ENCODE measurements at places on chromosomes 3 and 15.

GRCh38 chr3:52385157-52385556, 59.7 kb downstream of the SEMA3G start:
- DNase-seq: peak; percentile 71

- DNase-seq: no peak
These were observed 692.3 kb downstream of the ZPLD1 start for GRCh38 chr3:103127098-103127630.

DNA sequence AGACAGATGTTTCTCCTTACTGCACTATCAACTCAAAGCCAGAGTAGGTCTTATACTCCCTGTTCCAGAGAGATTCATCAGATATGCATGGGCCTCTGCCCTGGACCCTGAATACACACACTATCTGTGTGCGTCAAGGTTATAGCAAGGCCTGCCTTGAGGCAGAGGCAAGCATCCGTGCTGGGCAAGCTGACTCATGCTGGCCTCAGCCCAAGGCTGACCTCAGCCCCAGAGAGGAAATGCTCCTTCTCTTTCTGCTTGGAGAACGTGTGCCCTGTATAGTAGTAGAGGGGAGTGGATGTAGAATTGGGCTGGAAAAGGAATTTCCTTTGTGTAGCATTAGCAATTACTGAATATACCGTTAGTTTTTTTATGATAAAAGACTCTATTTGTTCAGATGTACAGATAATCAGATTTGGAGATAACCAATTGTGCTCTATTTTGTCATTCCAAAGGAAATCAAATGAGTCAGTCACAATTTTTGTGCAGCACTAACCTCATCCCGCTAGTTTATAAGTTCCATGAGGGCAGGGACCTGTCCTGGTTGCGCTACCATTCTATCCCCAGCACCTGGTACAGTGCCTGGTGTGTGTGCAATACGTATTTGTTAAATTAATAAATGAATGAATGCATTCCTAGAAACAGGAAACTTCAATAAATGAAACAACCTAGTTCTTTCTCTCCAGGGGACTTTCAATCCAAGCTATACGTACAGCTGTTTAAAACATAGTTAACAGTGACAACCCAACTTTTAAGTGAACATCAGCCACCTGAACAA, 13.3 kb upstream of the PAQR9 start:
- peak; percentile 78 for DNase-seq

DNA sequence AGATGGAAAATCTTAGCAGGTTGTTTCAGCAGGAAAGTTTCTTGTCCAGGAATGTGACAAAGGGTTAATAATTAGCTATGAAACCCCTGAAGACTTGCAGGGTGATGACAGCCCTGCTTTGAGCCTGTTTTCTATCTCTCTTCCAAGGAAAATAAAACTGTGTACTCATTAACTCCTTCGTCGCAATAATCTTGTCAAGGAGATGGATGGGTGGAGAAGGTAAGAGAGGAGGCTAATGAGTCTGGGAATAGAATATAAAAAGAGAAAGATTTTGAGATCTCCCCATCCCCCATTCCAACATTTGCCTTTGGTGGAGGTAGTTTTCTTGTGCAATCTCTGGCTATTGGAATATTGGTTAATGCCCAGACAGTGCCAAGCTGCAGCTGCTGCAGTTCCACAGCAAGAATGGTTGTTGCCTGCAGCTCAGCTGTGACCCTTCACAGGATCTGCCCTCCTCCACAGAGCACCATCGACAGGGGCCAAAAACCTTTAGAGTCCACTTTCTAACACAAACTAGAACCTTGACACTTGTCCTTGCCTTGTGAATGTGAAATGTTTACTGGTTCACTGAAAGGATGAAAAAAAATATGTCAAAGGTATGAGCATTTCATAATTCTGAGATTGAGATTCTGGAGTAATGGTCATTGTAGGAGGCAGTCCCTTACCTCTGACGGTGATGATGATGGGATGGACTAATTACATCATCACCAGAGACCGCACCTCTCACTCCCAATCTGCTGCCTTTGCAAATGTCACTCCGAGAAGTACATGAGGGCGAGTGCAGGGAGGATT, 4.2 kb upstream of the LRIG1 start:
- DNase-seq: no peak

- DNase-seq: no peak
These were observed 32.8 kb downstream of the COPS2 start for GRCh38 chr15:49122541-49123062.

DNA sequence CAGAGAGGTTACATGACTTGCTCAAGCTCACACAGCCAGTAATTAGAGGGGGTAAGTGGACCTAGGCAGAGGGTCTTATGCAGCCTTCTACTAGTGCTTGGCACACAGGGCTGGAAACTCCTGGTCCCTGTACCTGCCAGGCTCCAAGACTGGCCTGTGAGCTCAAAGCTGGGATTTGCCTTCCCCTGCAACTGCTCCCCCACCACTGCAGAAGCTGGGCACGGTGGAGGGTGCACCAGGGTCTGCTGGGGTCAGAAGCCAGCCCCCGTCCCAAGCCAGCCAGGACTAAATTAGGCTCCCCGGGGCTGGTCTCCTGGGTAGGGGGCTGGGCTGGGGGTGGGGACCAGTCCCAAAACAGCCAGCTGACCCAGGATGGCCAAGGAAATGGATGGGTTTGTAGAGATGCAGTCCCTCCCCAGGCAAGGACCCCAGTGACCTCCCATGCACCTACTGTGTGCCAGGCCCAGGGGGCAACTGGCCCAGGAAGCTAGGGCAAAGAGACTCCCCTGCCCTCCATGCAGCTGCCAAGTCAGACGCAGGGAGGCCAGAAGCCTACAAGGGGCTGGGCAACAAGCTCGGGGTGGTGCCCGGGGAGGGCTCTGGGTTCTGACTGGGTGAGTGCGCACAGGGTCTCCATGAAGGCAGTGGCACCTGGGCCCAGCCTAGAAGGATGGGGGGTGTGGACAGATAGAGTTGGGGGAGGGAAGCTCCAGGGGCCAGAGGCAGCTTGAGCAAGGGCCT, 51.8 kb upstream of the LINGO1 start:
- DNase-seq: no peak

- no peak for DNase-seq
These were observed 180.1 kb downstream of the CNTN3 start for GRCh38 chr3:74434406-74434805.

DNA sequence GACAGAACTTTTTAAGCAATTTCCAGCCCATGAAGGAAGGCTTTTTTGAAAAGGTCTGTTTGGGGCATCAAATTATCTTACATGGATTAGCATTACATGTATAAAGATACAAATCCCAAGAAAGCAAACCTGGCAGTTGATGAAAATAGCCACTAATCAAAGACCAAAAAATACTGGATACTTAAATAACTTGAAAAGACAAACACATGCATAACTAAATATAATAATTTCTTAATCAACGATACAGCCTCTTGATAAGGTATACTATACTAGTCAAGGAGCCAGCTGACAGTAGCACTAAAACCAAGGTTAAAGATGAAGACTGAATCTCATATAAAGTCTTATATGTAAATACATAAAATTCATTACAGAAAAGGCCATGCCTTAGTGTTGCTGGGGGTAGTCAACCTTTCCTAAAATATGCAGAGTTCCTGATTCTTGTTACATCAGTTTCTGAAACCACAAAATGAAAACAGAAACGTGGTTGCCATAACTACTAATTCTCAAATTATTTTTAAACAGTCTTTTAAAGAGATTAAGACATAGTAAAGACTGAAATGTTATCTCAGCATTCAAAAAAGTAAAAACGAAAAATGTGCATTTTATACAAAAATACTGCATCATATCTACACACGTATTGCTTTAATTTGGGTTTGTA, 2.0 kb downstream of the ANKRD28 start:
- no peak for DNase-seq

DNA sequence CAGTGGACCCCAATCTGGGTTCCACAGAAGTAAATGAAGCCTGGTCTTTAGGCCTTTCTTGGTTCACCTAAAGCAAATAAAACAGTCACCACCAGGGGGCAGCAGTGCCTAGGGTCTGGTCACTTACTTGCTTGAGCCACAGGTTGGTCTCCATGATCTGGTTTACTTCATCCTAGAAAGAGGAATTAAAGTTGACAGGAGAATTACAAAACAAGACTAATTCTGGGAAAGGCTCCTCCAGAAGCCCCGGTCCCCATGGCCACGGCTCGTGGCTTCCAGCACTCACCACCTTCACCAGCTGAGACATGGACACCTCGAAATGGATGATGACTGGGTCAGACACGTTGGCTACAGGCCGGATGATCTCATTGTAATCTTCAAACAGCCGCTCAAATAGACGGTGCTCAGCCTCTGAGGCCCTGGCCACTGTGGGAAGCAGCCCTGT, 2.3 kb downstream of the CHRNA3 start:
- DNase-seq: peak; percentile 88

- DNase-seq: no peak
These were observed 8.5 kb upstream of the ILDR1 start for GRCh38 chr3:122030381-122031122.

DNA sequence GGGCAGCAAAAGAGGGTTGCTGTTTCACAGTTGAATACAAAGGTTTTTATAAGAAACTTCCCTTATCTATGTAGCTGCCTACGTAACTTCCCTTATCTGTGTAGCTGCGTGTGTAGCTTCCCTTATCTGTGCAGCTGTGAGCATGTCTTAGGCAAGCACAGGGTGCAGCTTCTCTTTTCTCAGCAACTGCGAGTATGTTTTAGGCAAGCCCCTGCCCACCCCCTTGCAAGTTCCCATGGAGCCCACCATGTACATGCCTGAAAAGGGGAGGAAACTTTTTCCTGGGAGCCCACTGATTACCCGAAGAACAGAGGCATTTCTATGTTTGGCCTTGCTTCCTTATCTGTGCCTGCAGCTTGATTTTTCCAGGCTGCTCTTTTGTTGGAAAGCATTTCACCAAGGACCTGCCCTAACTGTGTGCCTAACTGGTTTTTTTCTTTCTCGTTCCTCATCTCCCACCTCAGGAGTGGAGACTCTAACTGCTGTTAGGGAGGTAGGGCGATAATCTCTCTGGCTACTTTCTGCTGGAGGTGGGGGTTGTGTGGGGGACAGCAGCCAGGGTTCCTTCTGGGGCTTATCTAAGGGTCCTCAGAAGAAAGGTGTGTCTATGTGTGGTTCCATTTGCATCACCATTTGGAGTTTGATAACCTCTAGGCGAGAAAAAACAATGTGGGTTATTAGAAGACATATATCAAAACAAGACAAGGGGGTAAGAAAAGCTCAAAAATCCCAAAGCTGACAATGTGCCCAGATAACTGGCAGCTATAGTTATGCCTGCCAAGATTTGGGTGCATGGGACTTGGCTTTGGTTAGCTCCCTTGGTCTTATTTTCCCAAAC, 26.0 kb downstream of the SORD start:
- DNase-seq: no peak

DNA sequence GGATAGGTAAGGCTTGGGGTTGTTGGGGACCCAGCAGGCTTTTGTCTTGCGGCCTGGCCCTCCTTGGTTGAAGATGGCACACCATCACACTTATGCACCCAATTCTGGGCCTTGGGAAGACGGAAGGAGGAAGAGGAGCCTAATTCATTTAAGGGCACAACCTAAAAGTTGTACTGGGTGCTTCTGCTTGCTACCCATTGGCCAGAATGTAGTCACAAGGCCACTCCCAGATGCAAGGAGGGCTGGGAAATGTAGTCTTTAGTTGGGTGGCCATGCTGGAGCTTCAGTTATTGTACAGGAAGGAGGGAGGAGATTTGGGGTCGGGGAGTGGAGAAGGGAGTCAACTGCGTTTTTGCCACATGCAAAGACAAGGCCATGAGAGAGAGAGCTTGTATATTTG, 109.2 kb downstream of the TMEM266 start:
- no peak for DNase-seq

GRCh38 chr15:74845208-74845568, 2.2 kb upstream of the ULK3 start:
- no peak for DNase-seq

DNA sequence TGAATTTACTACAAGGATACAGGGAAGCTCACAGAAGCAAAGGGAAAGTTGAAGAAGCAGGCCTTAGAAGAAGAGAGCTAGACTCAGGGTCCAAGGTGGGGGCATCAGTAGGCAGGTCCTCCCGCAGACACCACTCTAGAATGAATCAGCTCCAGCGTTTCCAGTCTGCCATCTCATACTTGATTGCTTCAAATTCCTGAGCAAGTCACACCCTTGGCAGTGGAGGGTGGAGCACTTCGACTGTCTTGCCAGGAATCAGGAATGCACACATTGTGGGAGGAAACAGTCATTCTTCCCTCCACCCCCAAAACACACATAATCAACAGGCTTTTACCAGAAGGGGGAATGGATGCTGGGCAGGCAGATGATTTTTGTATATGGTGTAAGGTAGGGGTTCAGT, 78.5 kb downstream of the CHCHD6 start:
- DNase-seq: peak; percentile 61

DNA sequence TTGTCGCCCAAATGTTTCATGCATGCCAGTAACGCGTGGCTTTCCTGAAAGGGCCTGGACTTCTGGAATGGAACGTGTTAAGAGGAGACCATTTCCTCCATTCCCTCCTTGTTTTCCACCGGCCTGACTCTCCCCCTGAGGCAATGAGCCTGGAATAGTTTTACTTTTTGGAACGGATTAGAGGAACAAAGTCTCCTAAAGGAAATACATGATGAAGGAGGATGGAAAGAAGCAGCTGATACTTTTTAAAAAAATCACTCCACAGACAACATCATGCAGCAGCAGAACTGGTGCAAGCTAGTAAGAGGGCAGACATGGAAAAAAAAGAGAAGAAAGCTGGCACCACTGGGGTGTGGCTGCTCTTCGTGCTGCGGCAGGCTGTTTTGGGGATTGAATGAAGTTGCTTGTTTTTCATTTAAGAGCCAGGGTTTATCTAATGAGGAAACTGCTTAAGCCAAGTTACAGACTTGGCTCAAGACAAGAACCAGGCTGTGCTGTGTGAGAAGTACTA, 3.6 kb upstream of the KBTBD12 start:
- no peak for DNase-seq

DNA sequence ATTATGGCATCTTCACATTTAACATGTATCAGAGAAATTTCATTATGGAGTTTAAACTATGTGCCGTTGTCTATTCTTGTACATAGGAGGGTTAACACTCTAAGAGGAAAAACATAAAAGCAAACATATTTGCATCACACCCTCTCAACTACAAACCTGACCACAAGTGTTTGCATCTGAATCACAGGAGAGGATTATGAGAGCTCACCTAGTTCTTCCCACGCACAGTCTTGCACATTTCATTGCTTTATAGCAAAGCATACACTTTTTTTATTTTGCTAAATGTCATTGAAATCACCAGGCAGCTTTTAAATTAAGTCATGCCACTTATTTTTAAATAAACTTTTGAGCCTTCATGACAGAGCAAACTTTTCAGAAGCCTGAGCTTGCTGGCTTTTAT, 12.5 kb downstream of the TRAT1 start:
- DNase-seq: no peak

- DNase-seq: no peak
These were observed 163.1 kb downstream of the IL1RAP start for GRCh38 chr3:190677001-190677400.

GRCh38 chr3:67291287-67292252, 293.5 kb downstream of the KBTBD8 start:
- DNase-seq: no peak

- DNase-seq: no peak
These were observed 17.2 kb upstream of the PRICKLE2 start for GRCh38 chr3:64242435-64242834.
